ENCODE measurements at places on chromosomes 6 and 20.

GRCh38 chr6:16842676-16843075, 81.4 kb upstream of the ATXN1 start:
- DNase-seq = no peak

- peak; percentile 6 for DNase-seq
Observed at GRCh38 chr6:136920671-136921380, 1.3 kb upstream of the SLC35D3 start.

GRCh38 chr20:5663396-5663795, 86.8 kb upstream of the SHLD1 start:
- DNase-seq = no peak

GRCh38 chr6:134235937-134236751, 81.8 kb downstream of the SGK1 start:
- peak; percentile 84 for DNase-seq

DNA sequence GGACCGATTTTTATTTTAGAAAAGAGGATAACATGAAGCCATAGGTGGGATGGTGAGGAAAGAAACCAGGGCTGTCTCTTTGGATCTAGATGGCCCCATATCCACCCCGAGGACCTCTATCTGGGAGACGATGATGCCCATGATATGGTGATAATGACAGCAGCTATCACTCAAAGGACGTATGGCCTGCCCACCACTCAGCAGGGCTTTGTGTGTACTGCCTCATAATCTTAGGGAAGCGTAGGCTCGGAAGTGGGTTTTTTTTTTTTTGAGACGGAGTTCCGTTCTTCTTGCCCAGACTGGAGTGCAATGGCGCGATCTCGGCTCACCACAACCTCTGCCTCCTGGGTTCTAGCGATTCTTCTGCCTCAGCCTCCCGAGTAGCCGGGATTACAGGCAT, 8.2 kb upstream of the TAF8 start:
- DNase-seq = no peak

GRCh38 chr6:156994215-156995076, 217.3 kb downstream of the ARID1B start:
- DNase-seq = no peak

DNA sequence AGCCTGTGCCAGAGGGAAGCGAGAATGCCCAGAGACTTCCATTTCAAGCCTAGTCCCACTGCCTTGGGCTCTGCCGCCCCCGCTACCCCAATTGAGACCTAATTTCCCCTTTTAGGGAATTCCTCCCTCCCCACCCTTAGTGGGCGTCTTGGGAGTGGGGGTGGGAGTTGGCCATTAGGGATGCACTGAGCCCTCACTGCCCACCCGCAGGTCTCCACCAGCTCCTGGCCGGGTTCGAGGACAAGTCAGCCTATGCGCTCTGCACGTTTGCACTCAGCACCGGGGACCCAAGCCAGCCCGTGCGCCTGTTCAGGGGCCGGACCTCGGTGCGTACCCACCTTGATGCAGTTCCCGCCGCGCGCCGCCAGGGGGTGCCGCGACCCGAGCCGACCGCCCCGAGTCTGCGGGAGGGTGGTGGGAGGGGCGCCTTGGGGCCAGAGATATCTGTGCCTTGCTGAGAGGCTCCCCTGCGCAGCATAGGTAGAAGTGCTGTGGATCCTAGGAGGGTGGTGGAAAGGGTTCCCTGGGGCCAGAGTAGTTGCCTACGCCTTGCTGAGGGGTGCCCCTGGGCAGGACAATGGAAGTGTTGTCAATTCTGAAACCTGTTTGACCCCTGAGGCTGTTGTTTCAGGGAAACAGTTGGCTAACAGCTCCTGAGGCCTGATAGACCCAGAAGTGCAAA, 9.2 kb downstream of the ITPA start:
- peak; percentile 36 for DNase-seq

DNA sequence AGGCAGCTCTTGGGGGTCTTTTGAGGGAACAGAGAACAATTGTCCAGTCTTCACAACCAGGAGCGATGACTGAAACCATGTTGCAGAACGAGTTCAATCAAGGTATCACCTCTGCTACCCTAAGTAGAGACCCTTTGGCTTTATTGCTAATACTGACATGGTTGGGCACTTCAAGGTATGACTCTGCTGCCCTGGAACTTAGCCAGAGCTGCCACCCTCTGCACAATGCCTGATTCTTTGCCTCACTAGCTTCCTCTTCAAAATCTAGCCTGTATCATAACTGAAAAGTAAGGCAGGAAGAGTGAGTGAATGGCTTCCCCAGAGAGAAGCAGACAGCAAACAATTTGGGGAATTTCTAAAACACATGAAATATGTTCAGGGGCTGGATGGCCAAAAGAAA, 592.7 kb upstream of the NRSN1 start:
- DNase-seq = no peak

DNA sequence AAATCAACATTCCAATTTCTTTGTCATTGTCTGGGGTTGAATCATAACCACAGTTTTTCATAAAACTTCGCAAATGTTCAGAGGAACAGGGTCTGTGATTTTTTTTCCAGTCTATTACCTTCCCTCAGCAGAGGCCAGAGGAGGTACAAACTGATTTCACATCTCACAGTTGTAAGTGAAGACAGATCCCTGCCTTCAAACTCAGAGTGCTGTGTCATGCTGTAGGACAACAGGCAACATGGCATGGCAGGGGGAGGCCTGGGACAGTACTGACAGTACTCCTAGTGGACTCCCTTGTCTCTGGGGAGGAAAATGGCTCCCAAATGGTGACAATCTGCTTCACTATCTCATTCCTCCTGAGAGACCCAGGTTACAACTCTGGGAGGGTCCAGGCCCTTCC, 308.6 kb downstream of the CDC5L start:
- peak; percentile 94 for DNase-seq

GRCh38 chr20:41037179-41037578, 8.6 kb downstream of the TOP1 start:
- no peak for DNase-seq

GRCh38 chr6:90216072-90216977, 80.3 kb downstream of the BACH2 start:
- peak; percentile 72 for DNase-seq

GRCh38 chr6:39787322-39787721, 4.9 kb upstream of the DAAM2 start:
- DNase-seq = no peak

DNA sequence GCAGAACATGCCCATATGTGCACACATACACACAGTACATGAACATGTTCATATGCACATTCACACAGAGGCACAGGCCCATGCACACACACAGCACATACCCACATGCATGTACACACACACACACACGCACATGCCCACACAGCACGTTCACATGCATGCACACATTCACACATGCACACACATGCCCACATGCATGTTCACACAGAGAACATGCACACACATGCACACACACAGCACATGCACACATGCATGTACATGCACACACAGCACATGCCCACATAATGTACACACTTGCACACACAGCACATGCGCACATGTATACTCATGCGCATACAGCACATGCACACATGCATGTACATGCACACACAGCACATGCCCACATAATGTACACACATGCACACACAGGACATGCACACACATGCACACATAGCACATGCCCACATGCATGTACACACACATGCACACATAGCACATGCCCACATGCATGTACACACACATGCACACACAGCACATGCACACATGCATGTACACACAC, 25.9 kb downstream of the RNASET2 start:
- DNase-seq = no peak

DNA sequence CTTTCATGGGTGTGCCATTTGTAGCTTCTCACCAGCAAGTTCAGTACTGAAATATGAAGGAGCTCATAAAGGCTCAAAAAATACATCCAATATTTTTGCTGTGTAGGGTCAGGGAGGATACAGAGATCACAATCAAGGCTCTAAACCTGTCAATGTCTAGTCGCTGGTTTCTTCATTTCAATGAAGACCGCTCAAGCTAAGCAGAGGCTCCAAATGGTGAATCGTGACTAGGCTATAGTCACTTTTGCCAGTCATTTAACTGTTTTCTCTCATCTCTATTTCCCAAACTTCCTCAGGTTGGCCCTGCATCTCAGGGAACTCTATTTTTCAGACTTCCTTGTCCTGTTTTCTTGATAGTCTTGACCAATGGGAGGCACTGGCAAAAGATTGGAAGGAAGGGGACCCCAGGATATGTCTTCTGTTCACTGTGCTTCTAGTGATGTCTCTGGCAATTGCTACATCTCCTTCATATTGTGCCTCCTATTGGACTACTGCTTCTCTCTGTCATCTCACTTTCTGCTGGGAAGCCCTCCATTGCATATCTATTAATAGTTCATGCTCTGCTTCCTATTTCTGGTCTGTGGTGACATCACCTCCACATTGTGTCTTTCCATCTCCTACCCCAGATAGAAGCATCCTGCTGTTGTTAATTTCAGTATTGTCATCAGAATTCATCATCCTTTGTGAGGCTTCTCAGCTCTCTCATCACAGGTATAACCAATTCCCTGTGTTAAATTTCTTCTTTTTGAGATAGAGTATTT, 87.7 kb upstream of the FAM184A start:
- DNase-seq = no peak

DNA sequence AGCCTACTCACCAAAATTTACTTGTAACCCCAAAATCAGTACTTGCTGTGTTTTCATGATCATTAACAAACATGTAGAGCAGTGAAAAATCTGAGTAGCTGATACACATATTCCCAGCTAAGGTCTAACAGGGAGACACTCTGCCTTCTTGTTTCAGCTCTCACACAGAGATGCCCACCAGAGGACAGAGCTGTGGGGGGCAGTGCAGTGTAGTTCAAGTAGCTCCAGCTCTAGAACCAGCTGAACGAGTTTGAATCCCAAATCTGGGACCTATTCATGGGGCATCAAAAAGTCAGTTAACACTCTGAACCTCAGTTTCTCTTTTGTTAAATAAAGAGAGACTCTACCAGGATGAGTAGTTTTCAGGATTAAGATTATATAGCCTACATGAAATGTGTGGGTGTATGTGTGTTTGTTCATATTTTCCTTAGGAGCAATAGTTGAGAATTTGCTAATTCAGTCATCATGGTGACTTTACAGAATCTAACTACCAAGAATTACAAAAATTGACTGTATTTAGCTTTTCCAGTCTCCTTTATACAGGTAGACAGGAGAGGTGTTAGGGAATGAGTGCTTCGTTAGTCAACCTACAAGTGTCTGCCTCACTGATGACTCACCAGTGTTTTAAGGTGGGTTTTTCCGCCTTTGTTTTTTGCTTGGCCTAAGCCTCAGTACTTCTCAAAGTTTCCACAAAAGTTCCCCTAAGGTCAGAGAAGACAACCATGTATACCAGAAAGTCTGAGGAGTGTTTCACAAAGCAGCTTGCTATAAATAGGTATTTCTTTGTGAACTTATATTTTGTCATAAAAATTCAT, 164.0 kb upstream of the RUNX2 start:
- DNase-seq = no peak

DNA sequence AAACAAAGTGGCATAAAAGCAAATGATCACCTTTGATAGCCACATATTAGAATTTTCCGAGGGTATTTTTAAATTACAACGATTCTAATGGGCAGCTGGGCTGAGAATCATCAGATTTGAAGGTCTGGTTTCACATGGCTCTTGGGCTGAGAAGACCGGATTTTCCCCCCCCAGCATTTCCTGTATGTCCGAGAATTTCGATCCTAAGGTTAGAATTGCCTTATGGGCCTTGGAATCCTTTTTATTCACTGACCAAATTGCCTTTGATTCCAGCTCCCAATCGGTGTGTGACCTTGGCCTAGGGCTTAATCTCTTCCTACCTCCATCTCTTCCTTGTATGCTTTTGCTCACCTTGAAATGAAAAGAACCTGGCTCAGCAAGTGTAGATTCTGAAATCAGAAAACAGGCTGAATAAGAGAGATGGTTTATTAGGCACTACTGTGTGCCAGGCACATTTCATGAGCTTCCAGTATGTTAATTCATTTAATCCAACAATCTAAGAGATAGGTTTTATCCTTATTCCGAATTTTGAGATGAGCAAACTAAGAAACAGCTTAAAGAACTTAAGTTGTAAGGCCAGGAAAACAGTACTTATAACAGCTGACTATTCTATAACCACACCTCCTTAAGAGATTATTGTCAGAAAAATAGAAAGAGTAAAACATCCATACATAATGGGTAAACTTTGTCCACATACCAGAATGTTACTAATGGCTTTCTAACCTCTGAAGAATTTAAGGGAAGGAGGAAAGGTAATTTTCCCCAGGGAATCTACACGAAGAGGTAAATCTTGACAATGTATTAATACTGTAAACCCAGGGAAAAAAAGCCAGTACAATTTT, 39.4 kb downstream of the HFE start:
- DNase-seq = peak; percentile 38

DNA sequence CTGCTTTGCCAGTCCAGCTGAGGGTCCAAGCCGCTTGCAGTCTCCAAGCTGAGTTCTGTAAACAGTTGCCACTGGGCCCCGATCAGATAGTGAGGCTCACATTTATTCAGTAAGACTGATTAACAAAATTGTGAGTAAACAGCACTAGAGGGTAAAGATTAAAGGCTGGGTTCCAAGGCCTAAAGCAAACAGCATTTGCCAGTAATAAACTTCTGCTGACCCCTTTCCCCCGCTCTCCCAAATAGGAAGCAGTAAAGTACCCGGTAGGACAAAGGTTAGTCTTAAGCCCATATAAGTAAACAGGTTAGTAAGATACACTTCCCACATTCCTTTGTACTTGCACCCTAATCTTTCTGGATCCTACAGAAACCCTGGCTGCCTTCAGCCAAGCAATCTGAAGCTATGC, 181.8 kb downstream of the MEI4 start:
- DNase-seq = no peak
